ENCODE measurements at places on chromosomes 2 and 18. TPM values are rescaled to one million over a fixed set of nuclear protein-coding genes. Genes with fewer than 3 reads are reported as not detected.

- H3K4me1 ChIP-seq: no peaks in the 10 kb centered on the region
- no peak for DNase-seq
- H3K36me3 ChIP-seq: no peaks in the 10 kb centered on the region
- no peak overlapping the region for H3K4me3 ChIP-seq
- no peaks in the 10 kb centered on the region for H3K27me3 ChIP-seq
These were observed 379.8 kb upstream of the FANCL start for GRCh38 chr2:58620896-58621295.

DNA sequence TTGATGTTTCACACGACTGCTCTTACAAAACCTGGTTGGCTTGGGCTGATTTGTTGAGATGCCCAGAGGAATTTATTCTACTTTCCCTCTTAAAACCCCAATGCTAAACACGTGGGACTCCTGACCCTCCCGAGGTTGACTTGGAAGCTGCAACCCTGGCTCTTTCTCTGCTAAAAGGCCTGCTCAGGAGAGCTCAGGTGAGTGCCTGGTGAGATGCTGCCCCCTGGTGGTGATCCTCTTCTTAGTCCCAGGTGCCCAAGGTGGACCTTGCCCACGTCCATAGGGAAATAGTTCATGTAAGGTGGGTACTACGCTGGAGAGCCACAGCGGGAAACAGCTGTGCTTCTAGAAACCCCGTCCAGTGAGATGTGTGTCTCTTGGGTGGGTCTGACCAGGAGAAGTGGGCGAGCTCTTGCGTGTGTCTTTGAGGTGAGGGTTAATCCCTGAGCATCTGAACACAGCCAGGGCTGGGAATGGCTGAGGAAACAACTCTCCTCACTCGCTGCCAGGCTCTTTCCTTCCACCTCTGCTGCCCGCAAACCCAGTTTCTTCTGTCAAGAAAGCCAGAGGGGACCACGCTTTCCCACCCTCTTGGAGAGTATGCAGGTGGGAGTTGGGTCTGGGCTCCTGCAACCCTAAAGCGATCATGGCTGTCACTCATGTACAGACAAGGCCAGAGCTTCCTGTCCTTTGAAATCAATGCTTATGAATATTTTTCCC is 25.5 kb upstream of the PXDN start:
- H3K4me1 ChIP-seq: no peaks in the 10 kb centered on the region
- DNase-seq: no peak
- no peaks in the 10 kb centered on the region for H3K27me3 ChIP-seq
- no peak overlapping the region for H3K4me3 ChIP-seq

DNA sequence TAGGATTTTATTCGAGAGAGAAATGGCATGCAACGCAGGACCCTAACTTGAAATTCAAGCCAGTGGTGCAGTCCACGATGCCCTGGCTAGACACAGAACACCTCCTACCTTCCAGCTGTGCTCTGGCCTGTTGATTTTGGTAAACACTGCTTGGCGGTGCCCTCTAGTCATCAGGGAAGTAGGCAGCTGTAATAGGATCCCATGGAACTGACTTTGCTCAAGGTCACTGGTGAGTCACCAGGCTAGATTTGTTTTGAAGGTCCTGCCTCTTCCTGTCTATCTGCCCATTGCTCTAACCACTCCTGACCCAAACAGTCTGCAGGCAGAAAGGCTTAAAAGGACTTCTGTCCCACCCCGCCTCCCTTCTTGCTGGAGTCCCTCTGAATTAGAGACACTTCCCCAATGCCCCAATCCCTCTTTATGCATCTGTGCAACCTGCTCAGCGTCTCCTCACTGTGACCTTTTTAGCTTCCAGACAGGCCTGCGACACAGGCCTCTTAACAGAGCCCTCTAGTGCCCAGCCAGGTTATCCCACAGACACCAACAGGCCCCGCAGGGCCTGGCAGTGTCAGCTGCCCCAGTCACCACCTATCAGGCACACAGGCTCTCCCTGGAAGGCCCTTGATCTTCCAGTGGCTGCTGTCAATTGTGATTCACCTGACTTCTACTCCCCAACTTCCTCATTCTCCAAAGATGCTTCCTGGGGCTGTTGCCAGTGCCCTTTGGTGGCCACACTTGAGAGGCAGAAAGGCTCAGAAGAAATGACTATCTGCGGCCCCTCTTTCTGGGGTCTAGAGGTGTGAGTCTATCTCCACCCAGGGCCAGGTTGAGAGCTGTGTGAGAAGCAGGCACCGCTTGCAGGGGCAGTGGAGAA is 5.2 kb downstream of the TMEM127 start:
- peak; percentile 74 for DNase-seq
- peak overlapping the region; percentile 23 for H3K4me3 ChIP-seq
- no peaks in the 10 kb centered on the region for H3K27me3 ChIP-seq
- peaks cover 24% of the 10 kb centered on the region for H3K36me3 ChIP-seq

DNA sequence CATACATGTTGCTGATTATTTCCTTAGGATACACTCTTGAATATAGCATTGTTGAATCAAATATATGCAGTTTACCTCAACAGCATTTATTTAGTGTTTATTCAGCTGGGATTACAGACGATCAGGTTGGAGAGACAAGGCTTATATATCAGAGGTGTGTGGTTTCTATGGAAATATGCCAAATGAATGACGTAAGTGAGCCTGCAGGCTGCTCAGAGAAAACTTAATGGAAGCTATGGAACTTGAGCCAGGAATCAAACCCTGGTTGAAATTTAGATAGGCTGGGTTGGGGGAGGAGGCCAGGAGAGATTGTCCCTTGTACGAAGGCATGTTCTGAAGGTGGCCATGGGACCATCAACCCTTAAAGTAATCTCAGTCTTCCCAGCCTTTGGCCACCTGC is 79.5 kb downstream of the INPP4A start:
- no peak for DNase-seq
- no peaks in the 10 kb centered on the region for H3K27me3 ChIP-seq
- no peak overlapping the region for H3K4me3 ChIP-seq
- H3K27ac ChIP-seq: no peak overlapping the region
- peaks cover 35% of the 10 kb centered on the region for H3K36me3 ChIP-seq
- H3K4me1 ChIP-seq: no peaks in the 10 kb centered on the region

GRCh38 chr2:233042549-233042948 is 10.1 kb downstream of the NEU2 start:
- no peak for DNase-seq
- no peaks in the 10 kb centered on the region for H3K36me3 ChIP-seq
- H3K4me1 ChIP-seq: no peaks in the 10 kb centered on the region
- no peak overlapping the region for H3K27ac ChIP-seq
- no peaks in the 10 kb centered on the region for H3K27me3 ChIP-seq

DNA sequence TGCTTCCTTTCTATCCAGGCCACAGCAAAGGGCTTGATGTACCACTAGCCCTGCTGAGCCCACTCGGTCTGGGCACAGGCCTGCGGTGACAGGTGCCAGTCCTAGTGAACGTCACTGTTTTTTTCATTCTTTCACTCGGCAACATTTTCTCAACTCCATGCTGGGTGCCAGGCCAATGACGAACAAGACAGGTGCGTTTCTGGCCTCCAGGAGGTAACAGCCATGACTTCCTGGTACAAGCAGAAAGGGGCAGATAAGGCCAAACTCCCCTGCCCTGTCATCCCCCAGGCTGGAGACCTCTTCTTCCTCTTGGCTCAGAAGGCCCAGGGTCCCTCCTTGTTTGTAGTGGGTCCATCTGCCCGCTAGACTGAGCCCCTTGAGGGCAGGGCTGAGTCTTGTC is 55.7 kb upstream of the OTOF start:
- no peaks in the 10 kb centered on the region for H3K36me3 ChIP-seq
- H3K27ac ChIP-seq: no peak overlapping the region
- H3K4me1 ChIP-seq: no peaks in the 10 kb centered on the region
- H3K4me3 ChIP-seq: no peak overlapping the region
- H3K27me3 ChIP-seq: no peaks in the 10 kb centered on the region

- H3K36me3 ChIP-seq: no peaks in the 10 kb centered on the region
- H3K27ac ChIP-seq: no peak overlapping the region
- peaks cover 5% of the 10 kb centered on the region for H3K4me1 ChIP-seq
- no peak for DNase-seq
- H3K27me3 ChIP-seq: no peaks in the 10 kb centered on the region
These were observed 118.8 kb upstream of the PDE1A start for GRCh38 chr2:182545420-182546167.

GRCh38 chr2:241321033-241321432 is 5.3 kb downstream of the SEPTIN2 start:
- H3K4me3 ChIP-seq: no peak overlapping the region
- H3K27ac ChIP-seq: no peak overlapping the region
- peaks cover 91% of the 10 kb centered on the region for H3K4me1 ChIP-seq
- peaks cover 18% of the 10 kb centered on the region for H3K36me3 ChIP-seq
- no peak for DNase-seq
- no peaks in the 10 kb centered on the region for H3K27me3 ChIP-seq

- no peak for DNase-seq
- H3K36me3 ChIP-seq: no peaks in the 10 kb centered on the region
- no peaks in the 10 kb centered on the region for H3K4me1 ChIP-seq
- H3K4me3 ChIP-seq: no peak overlapping the region
- no peaks in the 10 kb centered on the region for H3K27me3 ChIP-seq
- H3K27ac ChIP-seq: peak overlapping the region; percentile 83
These were observed 1.1 kb upstream of the HIBCH start for GRCh38 chr2:190320696-190321095.

DNA sequence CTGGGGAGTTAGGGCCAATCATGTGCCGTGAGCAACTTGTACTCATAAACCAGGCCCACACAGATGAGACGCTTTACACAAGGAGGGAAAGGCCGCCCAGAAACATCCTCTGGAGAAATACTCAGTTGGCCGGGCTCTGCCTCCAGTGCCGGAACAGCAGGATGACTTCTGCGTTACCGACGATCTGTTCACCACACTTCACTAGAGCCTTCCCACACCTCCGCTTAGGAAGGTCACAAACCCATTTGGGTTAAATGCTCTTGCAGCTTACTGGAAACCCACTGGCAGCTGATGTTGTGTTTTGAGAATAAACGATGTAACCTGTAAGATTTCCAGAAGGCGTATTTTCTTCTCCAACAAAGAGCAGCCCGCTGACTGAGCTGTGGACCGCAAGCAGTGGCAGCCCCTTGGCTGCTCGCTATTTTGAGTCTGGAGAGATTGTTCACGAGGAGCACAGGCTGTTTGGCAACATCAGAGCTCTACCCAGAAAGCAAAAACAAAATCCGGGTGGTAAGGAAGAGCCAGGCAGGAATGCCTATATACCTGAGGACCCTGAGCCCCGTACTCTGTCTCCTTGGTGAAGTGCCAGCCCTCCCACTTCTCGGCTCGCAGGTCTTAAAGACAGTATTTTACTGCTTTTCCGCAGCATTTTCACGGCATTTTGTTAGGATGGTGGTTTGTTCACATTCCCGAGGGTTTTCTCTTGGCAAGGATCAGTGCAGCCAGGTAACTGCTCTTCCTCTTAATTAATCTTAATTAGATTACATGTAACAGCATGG is 44.0 kb downstream of the COLEC12 start:
- peak overlapping the region; percentile 65 for H3K27ac ChIP-seq
- H3K4me3 ChIP-seq: no peak overlapping the region
- DNase-seq: peak; percentile 37

- no peak overlapping the region for H3K4me3 ChIP-seq
- peak; percentile 37 for DNase-seq
- no peak overlapping the region for H3K27ac ChIP-seq
- no peaks in the 10 kb centered on the region for H3K27me3 ChIP-seq
- H3K4me1 ChIP-seq: peaks cover 26% of the 10 kb centered on the region
- no peaks in the 10 kb centered on the region for H3K36me3 ChIP-seq
These were observed 84.7 kb downstream of the EHD3 start for GRCh38 chr2:31318361-31319336.

- no peaks in the 10 kb centered on the region for H3K4me1 ChIP-seq
- no peak overlapping the region for H3K27ac ChIP-seq
- DNase-seq: no peak
- no peak overlapping the region for H3K4me3 ChIP-seq
- H3K27me3 ChIP-seq: no peaks in the 10 kb centered on the region
These were observed 32.1 kb downstream of the MBD2 start for GRCh38 chr18:54192415-54192814.

Gene RFTN2
- total RNA-seq: 4.9 TPM

Gene RAX
- not detected for total RNA-seq

Gene POU3F3
- total RNA-seq: 0.12 TPM

Gene ZNF142
- 24.3 TPM for total RNA-seq

Gene MPP4
- total RNA-seq: not detected

Gene KDSR
- total RNA-seq: 31.8 TPM

Gene PXDN
- total RNA-seq: 12.3 TPM

Gene DPP4
- total RNA-seq: 8.3 TPM

Gene YPEL5
- 88.8 TPM for total RNA-seq
